ENCODE measurements at places on chromosomes 12 and 14. TPM values are rescaled to one million over a fixed set of nuclear protein-coding genes. Genes with fewer than 3 reads are reported as not detected.

Gene KRT77
- total RNA-seq: not detected

Gene PTGDR
- not detected for total RNA-seq

Gene TTC8
- total RNA-seq: 19.5 TPM

Gene SLCO1B1
- not detected for total RNA-seq

Gene DYRK2
- 31.3 TPM for total RNA-seq

Gene FAM222A
- total RNA-seq: 2.4 TPM

Gene HSPB8
- total RNA-seq: 58.4 TPM

Gene P3H3
- total RNA-seq: 24.1 TPM

Gene GALC
- total RNA-seq: 16.8 TPM

Gene SYT1
- total RNA-seq: 0.45 TPM

Gene CCDC92
- 5.3 TPM for total RNA-seq

Gene MORN3
- not detected for total RNA-seq

Gene CLEC4D
- total RNA-seq: not detected

Gene MYO1H
- not detected for total RNA-seq

Gene BATF
- not detected for total RNA-seq

Gene NDUFA9
- 186 TPM for total RNA-seq

Gene HELB
- 6.4 TPM for total RNA-seq

Gene CHFR
- total RNA-seq: 16.4 TPM

DNA sequence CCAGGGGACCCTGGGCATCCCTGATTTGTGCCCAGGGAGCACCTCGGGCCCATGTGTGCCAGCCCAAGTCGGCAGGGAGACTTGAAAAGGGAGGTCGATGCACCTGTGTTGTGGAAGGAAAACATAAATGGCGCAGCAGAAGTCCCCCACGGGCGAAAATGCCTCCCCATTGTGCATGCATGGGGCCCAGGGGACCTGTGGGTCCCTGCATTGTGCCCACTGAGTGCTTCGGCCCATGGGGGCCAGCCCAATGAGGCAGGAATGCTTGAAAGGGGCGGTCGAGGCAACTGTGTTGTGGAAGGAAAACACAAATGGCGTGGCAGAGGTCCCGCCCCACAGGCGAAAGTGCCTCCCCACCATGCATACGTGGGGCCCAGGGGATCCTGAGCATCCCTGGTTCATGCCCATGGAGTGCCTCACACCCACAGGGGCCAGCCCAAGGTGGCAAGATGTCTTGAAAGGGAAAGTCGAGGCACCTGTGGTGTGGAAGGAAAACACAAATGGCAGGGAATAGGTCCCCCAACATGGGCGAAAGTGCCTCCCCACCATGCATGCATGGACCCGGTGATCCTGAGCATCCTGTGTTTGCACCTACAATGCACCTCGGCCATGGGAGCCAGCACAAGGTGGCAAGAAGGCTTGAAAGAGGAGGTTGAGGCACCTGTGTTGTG lies 368.0 kb downstream of the ALG10 start:
- DNase-seq: no peak

DNA sequence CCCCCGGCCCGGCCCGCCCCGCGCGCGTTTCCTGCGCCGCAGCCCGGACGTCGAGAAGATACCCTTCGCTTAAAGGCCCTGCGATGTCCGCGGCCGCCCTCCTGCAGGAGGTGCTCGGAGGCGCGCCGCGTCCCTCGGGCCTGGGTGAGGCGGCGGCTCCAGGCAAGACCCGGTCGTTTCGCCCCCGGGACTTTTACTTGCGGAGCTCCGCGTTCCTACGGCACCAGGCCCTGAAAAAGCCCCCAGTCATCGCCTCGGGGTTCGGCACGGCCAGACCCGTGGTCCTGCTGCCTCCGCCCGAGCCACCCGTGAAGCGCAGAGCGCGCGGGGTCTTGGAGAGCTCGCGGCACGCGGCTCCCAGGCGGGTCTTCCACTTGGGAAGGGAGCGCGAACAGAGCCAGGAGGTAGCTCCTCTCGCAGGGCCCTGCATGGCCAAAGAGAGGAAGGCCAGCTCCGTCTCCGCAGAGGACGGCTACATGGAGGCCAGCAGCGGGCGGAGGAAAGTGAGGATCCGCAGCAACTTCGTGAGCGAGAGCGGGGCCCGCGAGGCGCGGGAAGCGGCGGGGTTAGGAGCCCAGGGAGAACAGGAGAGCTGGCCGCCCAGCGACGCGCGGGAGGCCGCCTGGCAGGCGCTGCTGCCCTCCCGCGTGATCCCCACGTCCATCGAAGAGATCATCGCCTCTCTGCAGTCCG lies 26.9 kb downstream of the TTC6 start:
- peak; percentile 84 for DNase-seq

- DNase-seq: no peak
Measured at GRCh38 chr12:53616950-53617349, 9.2 kb downstream of the ATF7 start.

DNA sequence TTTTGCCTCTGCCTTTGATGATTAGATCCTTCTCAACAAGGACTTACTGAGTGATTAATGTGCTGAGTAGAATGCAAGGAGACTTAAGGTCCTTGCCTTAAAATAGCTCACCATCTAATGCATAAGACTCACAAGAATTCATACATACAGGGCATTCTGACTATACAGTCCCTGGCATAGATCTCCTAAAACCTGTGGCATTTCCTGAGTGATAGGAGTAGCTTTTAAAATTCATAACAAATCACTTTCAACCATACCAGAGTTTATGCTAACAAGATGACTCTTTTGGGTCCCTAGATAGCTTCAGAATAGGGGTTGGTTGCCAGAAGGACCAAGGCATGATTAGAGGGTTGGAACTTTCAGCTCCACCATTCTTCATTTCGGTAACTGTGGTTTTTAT lies 48.8 kb downstream of the STXBP6 start:
- no peak for DNase-seq

DNA sequence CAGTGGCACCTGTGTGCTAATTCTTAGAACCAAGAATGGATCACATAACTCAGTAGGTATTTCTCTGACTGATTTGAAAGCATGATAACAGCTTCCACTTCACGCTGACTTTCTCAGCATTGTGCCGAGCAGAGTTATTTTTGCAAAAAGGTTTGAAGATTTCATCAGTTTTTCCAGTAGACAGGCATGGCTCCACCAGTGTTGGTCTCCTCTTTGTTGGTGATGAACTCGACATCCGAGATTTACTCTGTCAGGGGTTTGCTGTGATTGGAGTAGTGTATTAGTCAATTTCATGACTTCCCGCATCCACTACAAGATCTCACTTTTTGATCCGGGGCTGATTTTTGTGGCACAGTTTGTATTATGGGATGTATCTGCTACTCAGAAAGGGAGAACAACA lies 85.3 kb downstream of the PRKCH start:
- DNase-seq: no peak

- DNase-seq: no peak
Measured at GRCh38 chr12:992647-993046, 1.6 kb downstream of the ERC1 start.

- peak; percentile 90 for DNase-seq
Measured at GRCh38 chr12:128817111-128818015, 6.4 kb downstream of the SLC15A4 start.

GRCh38 chr12:115638733-115639647 lies 638.5 kb downstream of the MED13L start:
- DNase-seq: no peak

GRCh38 chr14:34347683-34348082 lies 114.4 kb downstream of the SPTSSA start:
- no peak for DNase-seq

GRCh38 chr14:79281244-79282152 lies 929.8 kb downstream of the DIO2 start:
- DNase-seq: no peak

GRCh38 chr12:29572464-29572863 lies 75.0 kb upstream of the OVCH1 start:
- no peak for DNase-seq

DNA sequence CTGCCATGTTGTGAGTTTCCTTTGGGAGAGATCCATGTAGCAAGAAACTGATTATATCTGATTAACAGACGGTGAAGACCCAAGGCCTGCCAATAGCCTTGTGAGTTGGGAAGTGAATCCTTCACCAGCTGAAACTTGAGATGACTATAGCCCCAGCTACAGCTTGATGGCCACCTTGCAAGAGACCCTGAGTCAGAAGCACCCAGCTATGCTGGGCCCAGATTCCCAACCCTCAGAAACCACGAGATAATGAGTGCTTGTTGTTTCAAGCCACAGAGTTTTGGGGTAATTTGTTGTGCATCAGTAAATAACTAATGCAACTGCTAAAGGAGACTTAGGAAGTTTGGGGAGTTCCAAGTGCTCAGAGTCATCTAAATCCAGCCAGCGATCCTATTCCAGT lies 80.3 kb downstream of the AVPR1A start:
- DNase-seq: peak; percentile 19

DNA sequence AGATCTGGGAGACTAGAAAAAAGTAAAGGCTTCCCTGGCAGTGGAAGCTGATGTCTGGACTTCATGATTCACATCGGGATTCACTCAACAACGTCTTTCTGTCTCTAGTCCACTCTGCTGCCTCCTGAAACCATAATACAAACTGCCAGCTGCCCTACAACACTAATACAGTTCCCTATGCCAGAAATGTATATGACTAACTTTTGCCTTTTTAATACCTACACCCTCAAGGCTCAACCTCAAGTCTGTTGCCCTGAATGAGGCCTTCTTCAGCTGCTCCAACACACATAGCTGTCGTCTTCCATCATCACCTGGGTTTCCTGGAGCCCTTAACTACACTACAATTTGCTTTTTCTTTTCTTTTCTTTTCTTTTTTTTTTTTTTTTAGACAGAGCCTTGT lies 182.7 kb upstream of the BCL2L14 start:
- no peak for DNase-seq

- peak; percentile 55 for DNase-seq
Measured at GRCh38 chr14:99559286-99559990, 44.6 kb downstream of the CCDC85C start.

- DNase-seq: no peak
Measured at GRCh38 chr14:68650404-68650994, 142.4 kb downstream of the ZFP36L1 start.

DNA sequence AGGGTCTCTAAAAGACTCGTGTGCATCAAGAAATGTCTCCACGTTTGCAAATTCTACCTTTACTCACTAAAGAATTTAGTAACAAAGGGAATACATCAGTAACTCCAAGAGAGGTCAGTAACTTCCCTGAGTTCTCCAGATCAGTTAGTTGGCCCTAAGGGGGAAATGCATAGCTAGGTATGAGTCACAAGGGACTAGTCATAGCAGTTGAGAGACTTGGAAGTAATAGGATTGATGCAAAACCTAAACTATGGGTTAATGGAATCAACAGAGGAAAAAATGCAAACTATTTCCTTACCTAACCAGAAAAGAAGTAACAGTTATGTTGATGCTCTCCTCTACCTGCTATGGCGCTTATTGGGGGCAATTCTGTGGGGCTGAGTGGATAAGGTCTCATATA lies 148.8 kb upstream of the GARIN6 start:
- no peak for DNase-seq

- DNase-seq: no peak
Measured at GRCh38 chr14:98334186-98334585, 937.8 kb downstream of the BCL11B start.

GRCh38 chr12:64968989-64969819 lies 144.8 kb downstream of the TBC1D30 start:
- DNase-seq: no peak

- no peak for DNase-seq
Measured at GRCh38 chr12:58029260-58029659, 87.9 kb downstream of the ATP23 start.

DNA sequence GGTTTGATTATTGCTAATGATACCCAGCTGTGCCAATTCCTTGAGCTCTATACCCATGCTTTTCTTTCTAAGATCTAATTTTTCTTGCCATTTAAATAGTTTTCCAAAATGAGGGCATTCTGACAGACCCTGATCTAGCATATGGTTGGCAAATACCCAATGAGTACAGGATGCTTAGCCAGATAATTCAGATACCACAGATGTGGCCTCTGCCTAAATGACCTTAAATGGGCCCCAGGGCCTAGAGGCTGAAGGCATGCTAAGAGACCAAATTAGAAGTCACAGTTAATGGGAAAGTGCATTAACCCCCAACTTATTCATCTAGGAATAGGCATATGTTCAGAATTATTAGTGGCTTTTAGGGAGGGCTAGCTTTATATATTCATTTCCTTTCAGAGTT lies 122.3 kb upstream of the CNOT2 start:
- DNase-seq: no peak

DNA sequence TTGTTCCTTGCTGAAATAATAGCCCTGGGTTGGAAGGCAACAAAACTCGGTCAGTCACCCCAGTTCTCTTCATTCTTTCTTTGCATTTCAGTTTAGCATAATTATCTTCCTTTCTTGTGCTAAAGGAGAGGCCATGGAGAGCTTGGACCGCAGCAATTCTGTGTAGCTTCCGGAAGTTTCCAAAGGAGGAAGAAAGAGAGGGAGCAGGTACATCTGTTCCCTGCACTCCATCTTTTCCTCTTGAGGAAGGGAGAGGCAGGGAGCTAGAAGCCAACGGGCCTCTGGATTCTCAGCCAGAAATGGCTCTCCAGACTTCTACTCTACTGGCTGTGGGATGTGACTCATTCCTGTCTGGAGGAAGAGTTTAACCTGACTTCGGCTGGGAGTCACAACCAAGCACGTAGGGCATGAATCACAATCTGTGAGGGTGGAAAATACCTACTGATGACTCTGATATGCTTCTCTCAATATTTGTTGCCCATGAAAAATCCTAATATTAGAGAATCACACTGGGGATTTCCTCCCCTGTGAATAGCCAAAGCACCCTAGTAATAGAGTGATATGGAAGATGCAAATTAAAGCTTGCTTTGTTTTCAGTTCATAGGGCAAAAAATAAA lies 17.0 kb downstream of the ANO6 start:
- peak; percentile 96 for DNase-seq

GRCh38 chr12:45273717-45274271 lies 57.9 kb downstream of the ANO6 start:
- DNase-seq: peak; percentile 93

GRCh38 chr14:92421751-92422150 lies 91.8 kb upstream of the RIN3 start:
- no peak for DNase-seq

DNA sequence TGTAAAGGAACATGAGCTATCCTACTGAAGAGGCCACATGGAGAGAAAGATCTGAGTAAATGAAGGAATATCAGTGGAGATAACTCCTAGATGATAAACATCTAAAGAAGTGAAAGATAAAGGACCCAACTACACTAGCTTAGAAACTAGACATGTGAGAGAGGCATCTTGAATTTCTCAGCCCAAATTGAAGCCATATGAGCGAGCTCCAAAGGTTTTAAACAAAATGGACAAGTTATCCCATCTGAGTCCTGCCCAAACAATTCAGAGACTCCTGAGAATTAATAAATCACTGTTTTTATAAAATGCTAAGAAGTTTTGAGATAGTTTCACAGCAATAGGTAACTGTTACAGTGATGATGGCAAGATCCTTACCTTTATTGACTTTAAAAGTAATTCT lies 438.9 kb downstream of the NAV3 start:
- no peak for DNase-seq

All from Daoy (cell line).